Cerebellar cortex (tissue), 1 donor: ENCODE measurements at places on chromosomes 3 and 15.

DNA sequence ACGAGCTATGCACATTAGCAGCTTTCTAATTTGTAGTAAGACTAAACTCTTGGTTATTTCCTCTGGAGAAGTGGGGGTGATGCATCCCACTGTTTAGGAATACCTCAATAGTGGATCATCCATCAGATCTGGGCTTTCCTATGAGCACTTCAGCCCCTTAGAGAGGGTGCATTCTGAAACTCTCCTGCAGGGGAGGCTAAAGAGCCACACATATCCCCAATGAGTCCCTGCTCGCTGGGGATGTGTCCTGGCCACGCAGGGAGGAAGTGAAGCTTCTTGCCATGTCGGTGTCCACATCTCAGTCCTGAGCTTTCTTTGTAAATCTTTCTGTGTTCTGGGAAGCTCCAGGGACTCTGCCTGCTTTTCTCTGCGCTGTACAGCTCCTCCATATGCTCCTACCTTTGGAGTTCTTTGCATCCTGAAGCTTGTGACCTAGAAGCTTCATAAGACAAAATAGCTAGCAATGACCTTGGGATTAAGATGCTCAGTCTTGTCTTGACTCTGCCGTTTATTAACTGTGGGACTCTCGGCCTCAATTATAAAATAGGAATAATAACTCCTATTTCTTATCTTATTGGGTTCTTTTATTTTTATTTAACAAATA, 28.3 kb upstream of the MASP1 start:
- DNase-seq = peak; percentile 53

DNA sequence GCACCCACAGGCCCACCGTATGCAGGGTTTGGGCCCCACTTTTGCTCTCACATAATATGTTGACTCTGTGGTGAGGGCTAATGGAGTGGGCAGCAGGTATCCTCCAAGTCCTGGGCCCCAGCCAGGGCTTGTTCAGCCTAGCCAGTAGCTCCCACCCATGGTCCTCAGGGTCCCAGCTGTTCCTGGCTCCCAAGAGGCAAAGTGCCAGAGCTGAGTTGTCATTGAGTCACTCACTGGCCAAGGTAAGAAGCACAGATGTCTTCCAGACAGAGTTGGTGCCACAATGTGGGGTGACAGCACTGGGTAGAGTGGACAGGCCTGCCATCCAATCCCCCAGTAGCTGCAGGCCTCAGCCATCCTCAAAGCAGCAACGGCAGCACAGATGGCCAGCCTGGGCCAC, 4.3 kb downstream of the SHF start:
- DNase-seq = no peak

DNA sequence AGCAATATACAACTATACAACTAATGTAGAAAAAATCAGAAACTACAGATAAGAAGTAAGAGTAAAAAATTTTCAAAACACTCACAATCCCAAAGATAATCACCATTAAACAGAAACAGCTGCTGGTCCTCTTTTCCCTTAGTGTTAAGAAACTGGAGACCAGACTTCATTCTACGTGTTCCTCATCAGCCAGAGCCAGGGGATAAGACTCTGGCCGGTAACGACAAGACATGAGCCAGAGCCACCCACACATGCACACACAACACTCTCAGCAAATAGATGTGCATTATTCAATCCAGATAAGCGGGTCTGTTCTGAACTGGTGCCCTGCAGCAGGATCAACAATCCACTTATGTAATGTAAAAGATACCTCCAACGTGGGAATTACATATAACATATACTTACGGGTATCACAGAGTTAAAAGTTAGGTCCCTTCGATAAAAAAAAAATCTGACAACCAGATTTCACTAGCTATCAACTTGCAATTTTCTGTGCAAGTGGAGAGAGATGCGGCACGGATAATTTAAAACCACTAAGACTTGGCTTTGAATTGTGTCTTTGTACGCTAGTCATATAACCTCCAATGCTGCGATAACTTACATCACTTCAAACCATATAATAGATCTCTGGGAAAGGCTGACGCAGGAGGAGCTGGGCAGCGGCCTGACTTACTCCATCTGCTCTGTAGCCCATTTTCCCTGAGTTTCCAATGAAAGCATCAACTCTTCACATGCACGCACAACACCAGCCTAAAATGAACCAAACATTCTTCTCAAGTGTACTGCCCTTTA, 17.8 kb downstream of the PRICKLE2 start:
- no peak for DNase-seq

- no peak for DNase-seq
These were observed 5.0 kb upstream of the NDUFAF1 start for GRCh38 chr15:41407341-41407740.

- DNase-seq = no peak
These were observed 7.2 kb downstream of the FOXL2 start for GRCh38 chr3:138939561-138940241.

DNA sequence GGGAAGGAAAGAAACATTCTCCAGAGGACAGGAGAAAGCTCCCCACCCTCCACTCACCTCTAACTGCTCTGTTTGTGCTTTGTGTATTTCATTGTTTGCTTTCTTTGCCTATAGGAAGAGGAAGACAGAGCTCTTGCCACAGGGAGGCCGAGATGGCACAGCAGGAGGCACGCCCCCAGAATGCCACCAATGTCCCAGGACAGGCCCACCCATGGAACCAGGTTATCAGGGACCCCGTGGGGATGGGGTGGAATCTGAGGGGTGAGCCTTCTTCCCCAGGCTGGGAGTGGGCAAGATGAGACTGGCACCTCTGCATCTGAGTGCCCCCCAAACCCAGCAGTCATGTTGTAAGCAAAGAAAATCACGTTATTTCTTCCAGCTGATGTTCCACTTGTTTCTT, 155.8 kb downstream of the TBC1D2B start:
- DNase-seq = no peak

- DNase-seq = no peak
These were observed 165.3 kb downstream of the SHQ1 start for GRCh38 chr3:72682936-72683452.

DNA sequence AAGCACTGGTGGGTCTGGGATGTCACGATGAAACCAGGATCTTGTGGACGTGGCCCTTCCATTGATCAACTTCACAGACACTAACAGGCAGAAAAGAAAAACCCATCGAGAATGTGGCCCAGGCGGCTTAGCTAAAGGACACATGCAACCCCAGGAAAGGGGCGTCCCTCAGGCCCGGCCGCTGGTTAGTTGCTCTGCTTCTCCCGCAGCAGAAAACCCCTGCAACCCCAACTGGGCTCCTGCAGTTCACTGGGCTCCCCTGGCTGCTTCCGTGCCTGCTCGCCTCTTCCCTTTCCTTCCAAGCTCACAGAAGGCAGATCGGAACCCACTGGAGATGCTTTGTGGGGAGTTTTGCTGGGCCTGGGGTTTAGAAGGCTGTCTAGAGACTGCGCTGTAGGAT, 1.1 kb downstream of the GASK1A start:
- DNase-seq = no peak

GRCh38 chr3:10779293-10779805, 36.7 kb upstream of the SLC6A11 start:
- DNase-seq = no peak

DNA sequence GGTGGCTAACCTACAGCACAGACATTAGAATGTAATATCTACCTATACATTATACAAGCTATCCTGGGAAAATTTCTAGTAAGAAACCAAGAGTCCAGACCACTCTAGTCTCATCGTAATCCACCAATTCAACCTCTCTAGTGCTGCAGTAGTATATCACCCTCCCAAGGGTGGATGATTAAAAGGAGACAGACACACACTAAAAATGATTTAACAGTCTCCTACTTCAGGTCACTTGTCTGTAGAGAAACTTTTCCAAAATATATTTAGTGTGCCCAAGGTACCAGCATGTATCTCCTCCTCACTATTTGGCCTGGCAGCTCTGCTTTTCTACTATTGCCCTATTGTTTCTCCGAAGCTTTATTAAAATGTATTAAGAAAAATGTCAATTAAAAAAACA, 45.0 kb downstream of the ZBTB20 start:
- DNase-seq = no peak

DNA sequence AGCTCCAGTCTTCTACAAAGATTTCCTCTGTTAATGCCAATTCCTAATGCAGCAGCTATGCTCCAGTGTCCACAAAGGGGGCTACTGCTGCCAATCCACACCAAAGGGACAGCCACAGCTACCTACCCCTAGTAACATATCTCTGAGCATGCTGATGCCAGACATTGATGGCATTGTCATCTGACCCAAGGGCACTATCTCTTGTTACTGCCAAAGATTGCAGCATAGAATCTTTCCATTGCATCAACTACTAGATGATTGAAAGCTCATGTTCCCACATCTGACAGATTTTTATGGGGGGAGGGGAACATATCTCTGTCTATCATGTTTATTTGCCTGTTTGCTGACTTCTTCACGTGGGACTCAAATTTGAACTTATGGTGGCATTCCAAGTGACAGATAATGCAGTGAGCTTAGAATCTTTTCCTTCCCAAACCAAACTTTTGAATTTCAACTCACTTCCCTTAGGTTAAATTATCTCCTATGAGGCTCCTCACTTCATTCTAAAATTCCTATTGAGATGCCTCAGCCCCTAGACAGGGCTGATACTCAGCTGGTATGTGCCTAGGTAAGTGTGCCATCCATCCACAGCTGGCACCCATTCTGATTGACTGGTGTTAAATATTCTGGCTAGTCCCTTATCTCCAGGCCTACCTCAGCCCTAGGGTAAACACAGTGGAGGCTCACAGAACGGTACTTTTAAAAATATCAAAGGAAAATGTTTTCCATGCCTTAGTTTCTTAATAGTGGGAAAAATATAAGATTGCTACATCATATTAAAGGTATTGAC, 100.3 kb downstream of the STRIT1 start:
- no peak for DNase-seq

GRCh38 chr3:52087731-52088130, 31.4 kb upstream of the DUSP7 start:
- DNase-seq = no peak

- DNase-seq = peak; percentile 70
These were observed 8.8 kb upstream of the NPHP3 start for GRCh38 chr3:132730891-132731580.

- no peak for DNase-seq
These were observed 507.5 kb upstream of the TGFBR2 start for GRCh38 chr3:30098653-30099455.

DNA sequence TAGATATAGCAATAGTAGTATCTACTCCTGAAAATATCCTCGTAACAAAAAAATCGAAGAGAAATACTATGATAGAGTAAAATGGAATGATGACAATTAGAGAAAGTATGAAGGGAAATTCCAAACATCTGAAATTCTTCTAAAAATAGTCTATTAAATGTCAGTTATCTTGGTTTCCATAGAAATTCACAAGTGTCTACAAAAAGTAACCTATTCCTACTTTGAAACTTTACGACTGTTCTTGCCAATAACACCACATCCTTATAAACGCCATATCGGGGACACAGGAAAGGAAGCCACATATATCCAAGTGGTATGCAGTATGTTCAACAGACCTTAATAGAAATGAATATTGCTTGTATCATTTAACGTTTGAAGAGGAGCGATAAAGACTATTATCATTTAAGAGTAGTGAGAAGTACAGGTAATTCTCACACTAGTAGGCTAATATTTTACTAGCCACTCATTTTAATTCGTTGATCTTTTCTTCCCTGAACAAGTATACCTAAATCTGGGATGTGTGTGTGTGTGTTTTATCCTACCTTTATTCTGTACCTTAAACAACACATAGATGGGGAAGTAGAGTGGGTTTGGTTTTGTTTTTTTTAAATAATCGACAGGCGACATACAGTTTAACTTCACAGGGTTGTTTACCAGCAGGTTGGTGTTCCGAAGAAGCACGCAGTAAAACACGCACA, 1.2 kb downstream of the GPR176 start:
- DNase-seq = peak; percentile 51

- peak; percentile 44 for DNase-seq
These were observed 89.9 kb upstream of the MEF2A start for GRCh38 chr15:99475754-99476412.

DNA sequence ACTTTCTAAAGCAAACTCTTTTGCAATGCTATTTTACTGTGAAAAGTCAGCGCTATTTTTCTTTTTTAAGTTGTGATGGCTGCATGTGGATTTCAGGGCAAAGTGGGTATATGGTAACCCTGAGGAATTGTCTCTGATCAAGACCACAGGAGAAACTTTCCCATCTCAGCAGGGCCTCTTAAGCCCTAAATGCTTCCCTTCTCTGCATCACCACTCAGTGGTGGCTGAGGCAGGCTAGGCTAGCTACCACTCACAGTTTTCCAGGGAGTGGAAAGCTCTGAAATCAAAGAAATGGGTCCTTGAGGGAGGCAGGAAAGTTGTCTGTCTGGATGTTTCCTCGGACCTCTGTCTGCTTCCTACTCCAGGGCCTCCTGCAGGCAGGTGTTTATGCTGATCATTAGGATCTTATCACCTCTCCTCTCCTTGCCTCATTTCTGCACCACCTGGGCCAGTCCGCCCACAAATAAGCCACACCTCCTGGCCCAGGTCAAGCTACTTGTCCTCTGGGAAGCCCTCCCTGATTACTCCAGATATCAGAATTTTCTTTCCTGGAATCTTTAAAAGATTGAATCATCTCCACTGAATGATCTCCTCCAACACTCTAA, 37.0 kb downstream of the CEMIP start:
- no peak for DNase-seq

- DNase-seq = no peak
These were observed 1035.9 kb downstream of the PLOD2 start for GRCh38 chr3:145124900-145125678.

DNA sequence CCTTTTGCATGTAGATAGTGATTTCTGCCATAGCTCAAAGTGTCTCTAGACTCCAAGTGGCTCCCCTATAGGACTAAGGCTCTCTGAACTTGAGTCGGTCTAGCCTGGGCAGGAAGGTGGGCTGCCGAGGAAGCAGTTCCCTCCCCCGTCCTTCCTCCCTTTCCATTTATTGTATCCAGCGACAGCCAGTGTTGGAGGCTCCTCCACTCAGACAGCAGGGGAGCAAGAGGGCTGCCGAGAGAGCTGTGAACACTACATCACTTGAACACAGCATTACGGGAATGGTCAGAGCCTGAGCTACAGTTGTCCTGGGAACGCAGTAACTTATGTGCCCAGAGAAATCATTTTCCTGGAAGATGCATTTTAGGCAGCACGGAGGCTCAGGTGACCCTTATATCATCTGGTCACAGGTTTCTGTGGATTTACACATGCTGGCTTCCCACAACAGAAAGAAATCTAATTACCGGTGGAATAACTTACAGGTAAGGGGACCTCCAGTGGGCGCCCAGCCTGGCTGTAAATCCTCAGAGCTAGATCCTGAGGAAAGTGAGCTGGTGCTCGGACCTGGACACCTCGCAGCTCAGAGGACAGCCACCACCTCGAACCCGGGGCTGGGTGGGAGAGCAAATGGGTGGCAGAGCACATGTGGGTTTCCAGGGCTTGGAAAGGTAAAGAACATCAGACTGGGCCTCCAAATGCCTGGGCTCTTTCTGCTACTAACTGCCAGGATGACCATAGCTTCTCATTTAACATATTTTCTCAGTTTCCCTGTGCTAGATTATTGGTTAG, 197.1 kb downstream of the UACA start:
- peak; percentile 40 for DNase-seq

- DNase-seq = peak; percentile 33
These were observed 14.1 kb downstream of the ACOX2 start for GRCh38 chr3:58522759-58523425.

- DNase-seq = no peak
These were observed 28.5 kb upstream of the SPTBN5 start for GRCh38 chr15:41922353-41922752.

GRCh38 chr15:70099967-70100473, 2.3 kb upstream of the TLE3 start:
- DNase-seq = no peak
